ENCODE measurements at places on chromosomes 5 and 9. TPM values are rescaled to one million over a fixed set of nuclear protein-coding genes. Genes with fewer than 3 reads are reported as not detected.

DNA sequence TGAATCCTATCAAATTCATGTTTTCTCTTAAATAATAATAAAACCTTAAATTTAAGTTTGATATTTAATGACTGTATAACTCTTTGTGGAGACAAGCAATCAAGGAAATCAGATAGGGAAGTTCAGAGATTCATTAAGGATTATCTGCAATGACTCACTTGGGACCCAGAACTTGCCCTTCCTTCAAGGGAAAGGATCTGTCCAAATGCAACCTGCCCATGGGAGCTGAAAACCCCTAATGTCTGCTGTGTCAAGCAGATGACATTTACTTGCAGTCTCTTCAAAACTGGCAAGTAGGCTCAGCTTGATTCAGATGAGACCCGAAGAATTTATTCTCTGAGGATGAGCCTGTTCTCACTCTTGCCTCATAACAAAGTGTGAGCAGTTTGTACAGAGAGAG is 1577.6 kb downstream of the EFNA5 start:
- no peak for DNase-seq

DNA sequence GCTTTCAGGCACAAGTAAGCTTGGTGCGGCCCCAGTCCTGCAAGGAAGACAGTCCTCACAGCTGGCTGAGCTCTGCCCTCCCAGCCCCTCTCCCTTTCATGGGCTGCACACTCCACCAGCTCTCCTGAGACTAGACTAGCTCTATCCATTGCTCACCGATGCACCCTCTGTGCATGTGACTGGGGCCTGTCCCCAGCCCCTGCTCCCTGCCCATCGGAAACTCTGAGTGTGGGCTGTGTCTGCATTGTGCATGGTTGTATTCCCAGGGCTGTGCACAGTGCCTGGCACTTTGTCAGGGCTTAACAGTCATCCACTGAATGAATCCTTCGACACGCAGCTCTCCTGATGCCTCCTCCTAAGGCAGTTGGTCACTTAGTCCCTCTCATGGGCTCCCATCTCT is 92.2 kb downstream of the PPARGC1B start:
- no peak for DNase-seq

GRCh38 chr5:154002093-154002492 is 36.6 kb downstream of the FAM114A2 start:
- DNase-seq: no peak

- DNase-seq: no peak
Measured at GRCh38 chr5:56963246-56963645, 11.3 kb upstream of the MIER3 start.

DNA sequence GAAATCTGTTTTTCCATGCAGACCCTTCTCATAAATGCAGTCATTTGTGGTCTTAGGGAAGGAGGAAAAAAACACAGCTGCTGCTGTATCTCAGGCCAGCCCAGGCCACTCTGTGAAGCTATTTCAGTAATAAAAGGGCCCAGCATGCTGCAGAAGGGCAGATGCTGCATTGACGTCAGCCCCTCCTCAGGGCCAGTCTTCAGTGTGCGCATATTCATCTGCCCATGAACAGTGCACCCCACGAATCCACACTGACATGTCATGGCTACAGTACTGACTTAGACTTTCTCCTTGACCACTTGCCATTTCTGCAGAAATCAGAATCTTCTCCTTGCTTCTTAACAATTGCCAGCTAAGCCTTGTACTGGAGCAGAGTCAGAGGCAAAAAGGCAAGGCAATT is 304.7 kb downstream of the GABRG2 start:
- DNase-seq: no peak

DNA sequence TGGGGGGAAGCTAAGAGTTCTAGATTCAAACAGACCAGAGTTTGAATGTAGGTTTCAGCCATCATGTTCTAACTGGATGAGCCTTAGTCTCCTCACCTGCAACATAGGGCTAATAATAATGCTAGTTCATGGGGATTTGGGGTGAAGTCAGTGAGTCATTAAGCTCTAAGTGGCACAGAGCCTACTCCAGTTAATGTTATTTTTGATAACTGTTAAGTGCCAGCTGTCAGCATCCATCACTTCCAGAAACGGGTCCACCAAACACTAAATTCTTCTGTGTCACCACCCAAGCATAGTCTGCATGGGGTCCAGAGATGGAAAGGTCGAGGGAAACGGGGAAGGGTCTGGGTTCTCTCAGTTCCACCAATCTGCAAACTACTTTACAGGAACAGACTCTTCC is 1.8 kb upstream of the TSC1 start:
- DNase-seq: no peak

- no peak for DNase-seq
Measured at GRCh38 chr5:131740477-131740876, 56.3 kb downstream of the FNIP1 start.

- no peak for DNase-seq
Measured at GRCh38 chr5:134248256-134248655, 22.4 kb upstream of the PPP2CA start.

GRCh38 chr9:83569326-83569725 is 31.1 kb upstream of the FRMD3 start:
- DNase-seq: no peak

DNA sequence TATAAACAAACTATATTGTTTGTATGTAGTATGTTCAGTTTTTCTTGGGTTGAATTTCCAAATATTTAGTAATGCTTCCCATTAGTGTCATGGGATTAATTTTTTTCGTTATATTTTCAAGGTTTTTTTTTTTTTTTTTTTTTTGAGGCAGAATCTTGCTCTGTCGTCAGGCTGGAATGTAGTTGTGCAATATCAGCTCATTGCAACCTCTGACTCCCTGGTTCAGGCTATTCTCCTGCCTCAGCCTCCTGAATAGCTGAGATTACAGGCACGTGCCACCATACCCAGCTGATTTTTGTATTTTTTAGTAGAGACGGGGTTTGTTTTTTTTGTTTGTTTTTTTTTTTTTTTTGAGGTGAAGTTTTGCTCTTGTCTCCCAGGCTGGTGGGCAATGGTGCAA is 10.6 kb downstream of the DDX46 start:
- no peak for DNase-seq

- DNase-seq: no peak
Measured at GRCh38 chr9:107711542-107711941, 222.0 kb upstream of the KLF4 start.

DNA sequence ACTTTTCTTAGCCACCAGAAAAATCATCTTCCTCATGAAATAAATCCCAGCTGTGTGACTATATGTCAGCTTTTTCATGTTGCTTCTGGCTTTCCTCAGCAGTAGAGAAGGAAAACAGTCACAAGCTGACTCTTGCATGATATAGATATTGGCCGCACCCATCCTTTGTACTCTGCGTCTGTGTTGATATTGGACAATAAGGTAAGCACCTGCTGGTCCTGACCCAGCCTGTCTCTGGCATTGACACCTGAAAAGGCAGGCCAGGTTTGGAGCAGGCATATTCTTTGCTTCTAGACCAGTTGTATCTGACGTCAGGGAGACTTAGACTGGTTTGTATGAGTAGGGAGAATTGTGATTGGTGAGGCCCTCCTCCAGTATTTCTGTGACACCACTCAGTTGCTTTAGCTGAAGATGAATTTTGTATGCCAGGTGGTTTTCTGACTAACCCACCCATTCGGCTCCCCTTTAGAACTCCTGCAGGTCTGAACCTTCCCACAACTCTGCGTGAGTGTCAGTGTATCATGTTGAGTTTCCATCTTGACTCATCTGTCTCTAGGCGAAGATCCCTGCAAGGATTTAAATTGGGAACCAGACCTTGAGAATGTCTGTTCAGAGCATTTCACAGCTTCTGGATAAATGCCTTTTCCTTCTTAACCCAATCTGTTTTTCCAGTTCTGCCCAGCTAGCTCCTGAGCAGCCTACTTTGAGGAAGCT is 151.2 kb upstream of the RUSC2 start:
- DNase-seq: no peak

DNA sequence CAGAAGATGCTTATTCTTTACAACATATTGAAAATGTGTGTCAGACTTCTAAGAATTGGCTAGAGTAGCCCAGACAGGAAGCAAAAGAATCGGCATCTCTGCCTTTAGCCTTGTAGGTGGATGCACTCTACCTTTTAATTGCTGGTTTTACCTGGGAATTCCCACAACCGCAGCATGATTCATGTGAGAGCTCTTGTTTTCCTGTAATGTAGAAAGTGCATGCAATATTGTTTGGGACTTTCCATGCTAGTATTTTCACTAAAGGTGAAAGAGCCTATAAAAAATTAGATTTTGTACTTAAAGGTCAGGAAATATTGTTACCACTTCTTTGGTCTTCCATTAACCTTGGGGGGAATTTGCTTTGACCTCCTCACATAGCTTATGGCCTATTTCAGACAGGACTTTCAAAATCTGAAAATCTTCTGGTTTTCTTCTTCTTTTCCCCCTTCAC is 89.8 kb downstream of the NTRK2 start:
- peak; percentile 12 for DNase-seq

DNA sequence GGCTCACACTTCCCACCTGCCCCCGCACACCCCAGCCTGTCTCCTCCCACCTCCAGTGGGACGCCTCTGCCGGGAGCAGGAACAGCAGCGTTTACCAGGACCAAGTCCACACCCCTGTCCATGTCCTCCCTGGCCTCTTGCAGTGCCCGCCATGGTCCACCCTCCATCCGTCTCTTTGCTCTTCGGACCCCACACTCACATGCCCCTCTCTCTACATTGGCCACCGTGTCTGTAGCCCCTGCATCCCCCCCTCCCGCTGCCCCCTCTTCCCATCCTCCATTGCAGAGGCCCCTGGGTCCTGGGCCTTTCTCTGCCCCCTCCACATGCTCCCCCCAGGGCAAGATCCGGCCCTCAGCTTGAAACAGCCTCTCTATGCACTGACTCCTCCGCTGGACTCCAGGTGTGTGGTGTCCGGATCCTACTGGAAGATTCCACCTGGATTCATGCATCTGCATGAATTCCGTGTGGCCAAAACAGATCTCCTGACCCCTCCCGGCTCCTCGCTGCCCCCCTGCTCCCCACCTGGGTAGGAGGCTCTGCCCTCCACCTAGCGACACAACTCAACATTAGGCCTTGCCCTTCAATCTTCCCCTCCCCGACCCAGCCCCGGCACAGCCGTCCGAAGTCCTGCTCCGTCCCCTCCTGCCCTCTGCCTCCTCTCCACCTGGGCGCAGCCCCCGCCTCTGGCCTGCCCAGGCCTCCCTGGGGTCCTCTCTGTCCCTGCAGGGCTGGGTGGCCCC is 168.5 kb downstream of the OLFM1 start:
- no peak for DNase-seq

- DNase-seq: peak; percentile 55
Measured at GRCh38 chr5:149852641-149853330, 91.8 kb downstream of the PDE6A start.

DNA sequence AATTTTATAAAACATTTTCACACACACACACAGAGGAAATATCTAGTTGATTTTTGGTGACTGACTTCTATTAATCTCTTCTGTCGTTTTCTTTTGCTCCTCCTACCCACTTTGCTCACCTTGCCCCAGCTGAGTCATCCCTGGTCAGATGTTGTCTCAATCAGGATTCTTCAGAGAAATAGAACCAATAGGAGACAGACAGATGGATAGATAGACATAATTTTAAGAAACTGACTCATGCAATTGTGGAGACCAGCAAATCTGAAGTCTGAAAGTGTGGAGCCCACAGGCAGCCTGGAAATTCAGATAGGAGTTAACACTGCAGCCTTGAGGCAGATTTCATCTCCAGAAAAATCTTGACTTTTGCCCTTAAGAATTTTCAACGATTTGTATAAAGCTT is 37.0 kb upstream of the PIK3R1 start:
- no peak for DNase-seq

- no peak for DNase-seq
Measured at GRCh38 chr5:147467973-147468508, 41.8 kb downstream of the DPYSL3 start.

- no peak for DNase-seq
Measured at GRCh38 chr5:155827949-155828348, 499.0 kb upstream of the SGCD start.

GRCh38 chr9:126389992-126390391 is 63.4 kb downstream of the MVB12B start:
- DNase-seq: peak; percentile 36

GRCh38 chr9:68750255-68750654 is 45.2 kb downstream of the PIP5K1B start:
- no peak for DNase-seq

- no peak for DNase-seq
Measured at GRCh38 chr5:72293495-72294055, 26.5 kb downstream of the MRPS27 start.

Gene NEURL1B
- total RNA-seq: 0.12 TPM

Gene TIGD6
- total RNA-seq: 5.4 TPM

Gene FAM221B
- total RNA-seq: not detected

Gene DMRTA1
- total RNA-seq: not detected

Gene NRARP
- total RNA-seq: 11.5 TPM

Data from B cell (primary cell).